SK-N-MC (cell line): ENCODE measurements at places on chromosomes 5 and 9.

- DNase-seq, result no peak
Observed at GRCh38 chr5:26492906-26493459, 545.4 kb downstream of the CDH9 start.

- DNase-seq, result no peak
Observed at GRCh38 chr5:127985811-127986325, 97.7 kb upstream of the SLC12A2 start.

DNA sequence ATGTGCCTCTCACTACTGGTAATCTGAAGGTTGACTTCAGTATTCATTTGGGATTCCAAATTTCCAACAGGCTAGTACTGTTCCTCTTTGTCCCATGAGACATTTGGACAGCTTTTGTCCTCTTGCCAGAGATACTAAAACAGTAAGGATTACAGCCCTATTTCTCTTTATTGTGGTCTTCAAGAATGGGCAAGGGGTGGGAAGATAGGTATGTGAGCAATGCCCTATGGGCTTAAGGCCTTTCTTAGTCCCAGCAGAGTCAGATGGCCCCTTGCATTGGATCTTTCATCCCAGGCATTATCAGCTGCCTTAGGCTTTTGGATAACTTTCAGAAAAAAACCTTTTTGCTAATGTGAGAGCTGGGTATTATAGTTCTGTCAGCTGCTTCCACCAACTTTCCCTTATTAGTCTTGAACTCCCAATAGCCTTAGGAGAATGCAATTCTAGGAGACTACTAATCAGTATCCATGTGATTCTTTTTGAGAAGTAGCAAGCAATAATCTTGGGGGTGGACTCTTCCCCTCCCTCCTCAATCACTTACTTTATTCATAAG, 361.1 kb upstream of the NUDT12 start:
- DNase-seq, result no peak

GRCh38 chr5:146564007-146564762, 48.2 kb upstream of the GPR151 start:
- no peak for DNase-seq

GRCh38 chr9:95197692-95198271, 119.7 kb downstream of the FANCC start:
- DNase-seq, result no peak

DNA sequence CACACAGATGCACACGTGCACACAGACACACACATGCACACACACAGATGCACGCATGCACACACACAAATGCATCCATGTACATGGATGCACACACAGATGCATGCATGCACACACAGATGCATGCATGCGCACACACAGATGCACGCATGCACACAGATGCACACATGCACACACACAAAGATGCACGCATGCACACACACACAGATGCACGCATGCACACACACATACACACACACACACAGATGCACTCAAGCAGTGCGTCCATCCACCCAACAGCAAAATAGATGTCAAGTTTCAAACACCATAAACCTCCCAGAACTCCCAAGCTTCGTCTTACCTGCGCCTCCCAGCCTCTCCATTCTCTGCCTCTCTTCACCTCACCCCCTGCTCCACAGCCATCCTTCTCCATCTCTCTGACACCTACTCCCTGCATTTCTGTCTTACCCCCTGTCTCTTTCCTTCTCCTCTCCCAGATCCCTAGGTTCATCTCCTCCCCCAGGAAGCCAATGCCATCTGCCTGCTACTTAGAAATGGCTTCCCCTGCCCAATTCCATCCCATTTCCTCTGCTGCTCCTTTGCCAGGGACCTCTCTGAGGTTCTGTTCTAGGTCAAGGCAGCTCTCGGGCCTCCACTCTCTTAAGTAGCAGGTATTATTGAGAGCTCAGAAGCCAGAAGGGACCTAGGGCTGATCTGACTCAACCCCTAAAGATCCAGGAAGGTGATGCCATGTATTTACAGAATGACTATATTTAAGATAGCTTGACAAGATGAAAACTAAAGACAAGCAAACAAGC, 297.2 kb downstream of the MED10 start:
- DNase-seq, result no peak

- DNase-seq, result no peak
Observed at GRCh38 chr5:138954257-138955012, 79.3 kb upstream of the LRRTM2 start.

DNA sequence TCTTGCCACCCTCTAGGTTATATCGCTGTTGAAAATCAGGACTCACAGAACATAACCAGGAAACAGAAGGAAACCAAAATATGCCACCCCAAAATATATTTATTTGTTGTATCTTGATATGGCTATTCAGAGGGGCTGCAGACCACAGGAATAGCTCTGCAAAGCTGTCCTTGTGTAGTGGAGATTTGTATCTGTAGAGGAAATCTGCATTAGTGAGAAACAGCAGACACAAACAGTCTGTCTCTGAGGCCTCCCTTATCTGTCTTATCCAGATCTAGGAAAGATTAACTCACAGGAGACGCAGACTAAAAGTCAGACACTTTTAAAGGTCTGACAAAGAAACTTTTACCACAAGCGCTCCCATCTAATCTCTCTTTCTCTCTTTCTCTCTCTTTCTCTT, 54.1 kb upstream of the CEMIP2 start:
- no peak for DNase-seq

DNA sequence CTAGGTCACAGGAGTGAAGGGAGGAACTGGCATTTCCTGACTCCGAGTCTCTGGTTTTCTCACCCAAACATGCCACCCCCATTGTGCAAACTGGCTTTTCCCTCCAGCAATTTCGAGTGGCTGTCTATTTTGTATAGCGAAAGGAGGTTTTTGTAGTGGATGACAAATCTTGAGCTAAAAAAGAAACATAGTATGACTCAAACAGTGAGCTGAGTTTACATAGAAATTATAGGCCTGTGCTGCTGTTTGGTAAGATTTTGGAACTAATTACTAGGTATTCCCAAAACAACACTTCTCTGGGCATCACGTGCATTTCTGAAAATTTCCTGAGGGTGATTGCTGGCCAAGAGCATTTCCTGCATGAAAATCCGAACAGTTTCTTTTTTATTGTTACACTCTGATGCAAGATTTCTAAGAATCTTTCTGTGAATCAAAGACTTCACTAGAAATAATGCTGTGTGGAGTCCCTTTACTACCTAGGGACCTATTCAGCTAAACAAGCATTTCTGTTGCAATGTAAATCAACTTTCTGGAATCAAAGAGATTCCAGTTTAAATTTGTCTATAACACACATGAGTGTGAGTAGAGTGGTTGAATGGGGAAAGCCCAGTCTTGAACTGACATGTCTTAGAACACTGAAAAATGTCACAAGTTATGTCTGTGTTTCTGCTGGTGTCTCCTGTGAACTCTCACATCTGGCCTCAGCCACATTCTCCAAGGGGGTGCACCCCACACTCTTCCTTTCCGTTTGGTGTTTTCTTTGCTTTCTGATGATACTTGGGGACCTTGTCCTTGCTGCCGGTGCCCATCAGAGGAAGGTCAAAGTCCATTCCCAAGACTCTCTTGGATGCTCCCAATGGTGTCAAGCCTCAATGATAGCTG, 33.3 kb upstream of the DAPK1 start:
- peak; percentile 79 for DNase-seq

DNA sequence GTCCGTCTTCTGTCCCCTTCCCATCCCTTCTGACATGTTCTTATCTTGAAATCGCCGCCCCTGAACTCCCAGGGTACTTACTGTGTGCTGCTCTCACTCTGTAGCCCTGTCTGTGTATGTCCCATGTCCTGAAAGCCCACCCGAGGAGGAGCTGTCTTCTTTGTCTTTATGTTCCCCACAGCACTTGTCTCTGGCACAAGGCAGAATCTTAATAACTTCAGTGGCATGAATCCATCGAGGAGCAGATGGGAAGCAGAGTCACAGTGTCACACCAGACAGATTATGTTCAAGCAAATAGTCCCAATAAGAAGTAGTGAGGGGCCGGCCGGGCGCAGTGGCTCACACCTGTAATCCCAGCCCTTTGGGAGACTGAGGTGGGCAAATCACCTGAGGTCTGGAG, 29.7 kb upstream of the LTC4S start:
- no peak for DNase-seq
